ENCODE measurements at places on chromosomes 6 and 20.

DNA sequence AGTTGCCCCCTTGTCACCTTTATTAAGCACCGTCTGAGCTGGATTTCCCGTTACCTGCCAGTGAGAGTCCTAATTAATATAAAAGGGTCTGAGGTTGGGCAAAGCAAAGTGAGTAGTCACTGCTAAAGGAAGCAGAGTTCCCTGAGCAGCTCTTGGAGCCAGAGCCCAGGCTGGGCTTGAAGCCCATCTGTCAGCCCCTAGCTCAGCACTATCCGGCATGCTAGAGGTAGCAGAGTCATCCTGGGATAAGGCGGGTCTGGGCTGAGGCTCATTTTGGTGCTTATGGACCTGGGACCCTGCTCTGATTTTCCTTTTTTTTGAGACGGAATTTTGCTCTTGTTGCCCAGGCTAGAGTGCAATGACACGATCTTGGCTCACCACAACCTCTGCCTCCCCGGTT lies 46.2 kb downstream of the ADNP start:
- DNase-seq: no peak

DNA sequence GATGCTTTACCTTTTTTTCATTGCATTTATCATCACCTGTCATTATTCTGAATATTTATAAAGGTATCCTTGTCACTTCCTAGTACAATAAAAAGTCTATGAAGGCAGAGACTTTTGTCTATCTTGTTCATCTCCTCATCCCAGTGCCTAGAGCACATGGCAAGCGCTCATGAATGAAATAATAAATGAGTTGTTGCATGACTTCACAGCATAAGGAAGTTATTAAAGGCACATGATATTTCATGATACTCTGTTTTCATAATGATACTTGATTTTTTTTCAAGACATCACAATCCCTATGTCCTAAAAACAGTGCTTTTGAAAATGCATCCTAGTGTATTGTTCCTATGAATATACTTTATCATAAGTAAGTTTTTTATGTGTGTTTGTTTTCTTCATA lies 310.6 kb upstream of the RSPO3 start:
- no peak for DNase-seq

GRCh38 chr6:141735126-141735525 lies 397.6 kb upstream of the GJE1 start:
- DNase-seq: no peak

- DNase-seq: no peak
Observed at GRCh38 chr6:140604786-140605185, 1230.3 kb upstream of the CITED2 start.

- DNase-seq: peak; percentile 66
Observed at GRCh38 chr6:90478789-90479602, 107.9 kb downstream of the MAP3K7 start.

DNA sequence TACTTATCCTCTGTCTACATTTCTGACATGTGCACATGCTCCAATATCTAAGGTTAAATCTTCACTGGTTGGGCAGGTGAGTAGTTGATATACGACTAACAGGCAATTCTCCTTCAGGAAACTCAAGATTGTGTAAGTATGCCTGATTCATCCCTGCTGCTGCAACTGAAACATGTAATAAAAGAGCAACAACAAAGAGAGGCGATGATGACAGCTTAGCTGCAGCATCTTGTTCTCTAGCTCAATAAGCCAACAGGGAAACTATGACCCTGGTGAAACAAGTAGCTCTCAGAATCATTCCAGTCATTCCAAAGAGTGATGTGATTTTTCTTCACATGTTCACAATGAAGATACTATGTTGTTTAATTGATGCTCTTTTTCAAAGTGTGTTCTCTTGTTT lies 74.4 kb downstream of the ELOVL4 start:
- no peak for DNase-seq
